Breast epithelium (tissue), 4 donors: ENCODE measurements at places on chromosomes 1 and 21.

DNA sequence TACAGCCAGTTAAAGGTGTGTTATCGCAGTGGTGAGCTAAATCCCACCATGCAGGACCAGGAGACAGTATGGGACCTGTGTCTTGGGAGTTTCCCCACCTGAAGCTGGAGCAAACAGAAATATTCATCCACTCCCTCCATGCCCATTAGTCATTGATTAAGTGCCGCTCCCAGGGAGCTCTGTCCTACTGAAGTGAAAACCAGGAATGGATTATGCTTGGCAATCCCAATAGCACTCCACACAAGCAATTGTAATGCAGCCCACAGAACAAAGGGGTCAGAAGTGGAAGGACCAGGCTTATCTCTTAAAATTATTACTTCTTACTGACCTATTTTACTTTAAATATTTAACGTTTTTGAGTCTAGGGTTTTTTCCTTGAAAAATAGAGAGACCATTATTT lies 1005.4 kb downstream of the ADGRL2 start:
- DNase-seq: no peak

DNA sequence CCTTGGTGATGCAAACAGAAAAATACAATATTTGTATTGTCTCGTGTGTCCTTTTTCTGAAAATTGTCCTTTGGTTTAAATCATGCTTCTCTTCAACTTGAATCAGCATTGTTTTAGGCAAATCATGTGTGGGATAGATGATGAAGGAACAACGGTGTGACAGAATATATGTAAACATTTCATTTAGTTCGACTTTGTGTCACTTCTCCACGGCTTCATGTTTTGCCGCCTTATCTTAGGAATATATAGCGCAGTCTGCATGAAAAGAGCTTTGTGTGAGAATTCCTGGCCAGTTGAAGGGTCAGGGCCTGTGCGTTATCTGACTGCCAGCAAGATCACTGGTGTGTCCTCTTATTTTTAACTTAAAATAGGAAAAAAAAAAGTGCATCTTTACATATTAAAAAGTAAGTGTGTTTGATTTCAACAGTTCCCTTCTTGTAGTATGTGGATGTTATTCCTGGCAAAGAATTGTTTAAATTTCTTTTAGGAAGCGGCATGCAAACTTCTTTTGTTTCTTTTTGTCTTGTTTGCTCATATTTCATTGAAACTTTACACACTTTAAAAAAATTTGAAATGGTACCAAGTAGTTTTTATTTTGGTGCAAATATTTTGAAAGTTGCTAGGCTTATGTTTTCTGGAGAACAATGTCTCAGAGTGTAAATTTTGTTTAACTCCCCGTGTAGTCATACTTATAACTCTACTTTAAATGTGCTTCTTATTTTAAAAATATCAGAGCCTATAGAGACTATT lies 465.2 kb downstream of the USP25 start:
- DNase-seq: no peak

DNA sequence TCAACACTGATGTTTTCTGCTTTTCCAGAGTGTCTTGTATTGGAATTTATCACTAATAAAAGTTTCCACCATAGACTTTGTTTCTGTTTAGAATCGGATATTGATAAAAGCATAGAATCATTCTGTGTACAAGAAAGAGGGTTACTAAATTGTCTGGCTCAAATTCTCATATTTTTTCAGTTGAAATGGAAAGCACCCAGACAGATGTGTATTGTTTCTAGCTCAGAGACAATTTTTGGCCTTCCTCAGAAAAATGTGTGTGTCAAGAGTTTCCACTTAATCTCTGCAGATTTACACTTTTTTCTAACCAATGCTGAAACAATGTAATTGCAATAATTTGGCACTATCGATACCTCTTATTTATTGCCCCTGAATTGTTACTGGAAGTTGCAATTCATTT lies 20.2 kb downstream of the LHX9 start:
- no peak for DNase-seq

- DNase-seq: no peak
Observed at GRCh38 chr21:46662765-46663500, 27.5 kb downstream of the PRMT2 start.

DNA sequence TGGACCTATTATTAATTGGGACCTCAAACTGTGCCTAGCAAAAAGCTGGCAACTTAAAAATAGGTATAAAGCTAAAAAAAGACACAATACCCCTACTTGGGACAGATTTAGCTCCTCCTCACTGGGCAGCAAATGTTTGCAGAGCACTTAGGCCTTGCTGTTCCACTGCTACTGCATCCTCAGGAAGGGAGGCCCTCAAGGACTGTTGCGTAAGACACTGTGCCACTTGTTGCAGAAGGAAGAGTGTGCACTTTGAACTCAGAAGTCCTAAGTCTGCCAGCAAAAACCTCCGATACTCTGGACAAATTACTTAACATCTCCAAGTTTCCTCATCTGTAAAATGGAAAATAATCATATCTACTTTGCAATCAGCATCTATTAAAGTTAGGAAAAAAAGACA lies 322.9 kb downstream of the BARHL2 start:
- no peak for DNase-seq

DNA sequence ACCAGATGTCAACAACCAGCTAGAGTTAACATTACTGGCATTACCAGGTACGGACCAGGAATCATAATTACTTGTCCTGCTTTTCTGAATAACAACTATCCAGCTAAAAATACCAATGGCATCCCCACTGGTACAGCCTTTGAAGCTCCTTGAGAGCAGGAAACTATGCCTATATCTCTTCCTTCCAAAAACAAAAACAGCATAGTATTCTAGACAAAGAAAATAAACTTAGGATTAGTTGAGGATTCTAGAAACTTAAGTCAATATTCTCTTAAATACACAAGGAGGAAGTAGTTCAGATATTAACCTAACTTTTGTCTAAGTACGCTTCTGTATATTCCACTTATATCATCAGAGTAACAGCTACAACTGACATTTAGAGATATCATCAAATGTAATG lies 3.0 kb downstream of the FUBP1 start:
- no peak for DNase-seq

- no peak for DNase-seq
Observed at GRCh38 chr21:18620436-18620835, 216.9 kb upstream of the TMPRSS15 start.

- DNase-seq: no peak
Observed at GRCh38 chr1:86089765-86090164, 66.8 kb downstream of the COL24A1 start.

DNA sequence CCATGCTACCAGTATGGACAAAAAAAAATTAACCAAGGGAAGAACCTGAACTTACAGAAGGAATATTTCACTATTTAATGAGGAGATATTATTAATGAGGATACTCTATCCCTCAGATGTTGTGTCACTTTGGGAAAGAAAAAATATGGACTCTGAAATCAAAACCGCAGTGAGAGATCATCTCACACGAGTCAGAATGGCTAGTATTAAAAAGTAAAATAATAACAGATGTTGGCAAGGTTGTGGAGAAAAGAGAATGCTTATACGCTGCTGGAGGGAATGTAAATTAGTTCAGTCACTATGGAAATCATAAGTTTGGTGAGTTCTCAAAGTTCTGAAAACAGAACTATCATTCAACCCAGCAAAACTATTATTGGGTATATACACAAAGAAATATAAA lies 30.9 kb downstream of the TNFSF4 start:
- no peak for DNase-seq

DNA sequence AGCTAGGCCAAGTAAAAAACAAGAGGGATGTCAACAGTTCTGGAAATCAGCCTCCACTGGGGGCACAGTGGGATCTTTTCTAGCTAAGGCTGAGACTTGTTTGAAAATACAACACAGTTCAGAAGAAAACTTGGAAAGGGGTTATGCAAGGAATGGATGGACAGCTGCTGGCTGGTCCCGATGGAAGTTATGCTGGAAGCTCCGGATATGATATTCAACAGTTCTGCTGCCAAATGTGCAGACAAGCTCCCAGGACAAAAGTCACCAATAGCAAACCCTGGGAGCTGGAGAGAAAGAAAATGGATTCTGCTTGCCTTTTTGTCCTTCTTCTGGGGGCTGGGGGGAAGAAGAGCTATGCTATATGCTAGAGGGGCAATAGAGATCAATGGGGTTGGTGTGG lies 14.3 kb downstream of the LMX1A start:
- no peak for DNase-seq

DNA sequence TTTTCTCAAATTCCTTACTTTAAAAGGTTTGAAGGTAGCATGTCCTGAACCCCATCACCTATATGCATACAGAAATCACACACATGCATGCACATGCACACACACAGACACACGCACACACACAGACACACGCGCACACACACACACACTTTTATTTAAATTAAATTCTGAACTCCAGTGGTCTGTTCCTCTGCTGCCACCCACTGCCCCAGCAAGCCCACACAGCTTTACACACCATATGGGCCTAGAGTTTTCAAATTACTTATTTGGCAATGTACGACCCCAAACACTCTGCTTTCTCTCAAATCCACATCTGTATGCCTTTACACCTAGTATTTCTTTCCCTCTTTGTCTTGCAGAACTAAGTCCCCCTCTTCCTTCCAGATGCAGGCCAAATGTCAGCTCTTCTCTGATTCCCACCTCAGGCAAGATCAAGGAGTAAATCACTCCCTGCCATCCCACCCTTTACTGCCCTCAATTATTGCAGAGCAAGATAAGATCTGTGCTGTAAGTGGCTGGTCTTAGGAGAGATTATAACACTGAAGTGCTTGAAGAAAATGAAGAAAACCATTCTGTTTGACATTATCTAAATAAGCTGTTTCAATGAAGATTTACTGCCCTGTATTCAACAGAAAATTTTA lies 429.9 kb upstream of the CXADR start:
- no peak for DNase-seq

GRCh38 chr1:20660847-20661206 lies 342 bp downstream of the DDOST start:
- no peak for DNase-seq

- DNase-seq: no peak
Observed at GRCh38 chr1:9314111-9314510, 21.4 kb downstream of the SPSB1 start.

DNA sequence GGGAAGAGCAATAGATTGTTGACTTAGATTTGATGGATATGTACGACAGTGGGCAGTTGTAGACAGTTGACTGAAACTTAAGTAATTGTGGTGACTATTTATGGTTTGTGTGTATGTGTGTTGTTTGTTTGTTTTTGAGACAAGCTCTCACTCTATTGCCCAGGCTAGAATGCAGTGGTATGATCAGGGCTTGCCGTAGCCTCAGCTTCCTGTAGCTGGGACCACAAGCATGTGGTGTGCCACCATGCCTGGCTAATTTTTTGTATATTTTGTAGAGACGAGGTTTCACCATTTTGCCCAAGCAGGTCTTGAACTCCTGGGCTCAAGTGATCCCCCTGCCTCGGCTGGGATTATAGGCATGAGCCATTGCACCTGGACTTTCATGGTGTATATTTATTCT lies 9.8 kb downstream of the SDHC start:
- no peak for DNase-seq

DNA sequence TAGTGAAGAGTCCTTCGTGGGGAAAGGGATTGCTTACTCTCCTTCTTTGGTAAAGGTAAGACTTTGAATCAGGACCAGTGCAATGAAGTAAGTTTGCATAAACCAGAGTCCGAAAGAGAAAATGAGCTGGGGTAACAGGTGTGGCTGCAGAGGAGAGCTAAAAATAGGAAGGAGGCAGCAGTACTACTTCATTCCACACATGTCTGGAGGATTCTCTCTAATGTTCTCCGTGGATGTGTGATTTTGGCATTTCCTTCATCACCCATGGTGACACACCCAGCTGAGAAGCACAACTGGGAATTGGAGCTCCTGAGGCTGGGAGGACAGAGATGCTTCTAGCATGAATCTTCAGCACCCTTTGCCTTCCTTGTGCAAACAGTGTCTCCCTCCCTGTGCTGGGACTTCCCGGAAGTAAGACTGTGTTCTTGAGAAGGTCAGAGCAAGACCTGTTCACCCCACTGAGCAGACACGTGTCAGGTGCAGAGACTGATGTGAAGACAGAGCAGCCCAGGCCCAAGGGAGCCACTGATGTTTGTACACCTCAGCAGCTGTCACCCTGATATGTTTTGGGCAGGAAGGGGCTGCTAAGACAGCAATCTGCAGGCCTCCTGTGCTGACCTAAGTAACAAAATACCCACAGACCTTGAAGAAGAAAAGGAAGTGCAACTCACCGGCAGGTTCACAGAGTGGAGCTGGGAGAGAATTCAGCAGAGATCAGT lies 13.3 kb downstream of the FCRL1 start:
- no peak for DNase-seq

DNA sequence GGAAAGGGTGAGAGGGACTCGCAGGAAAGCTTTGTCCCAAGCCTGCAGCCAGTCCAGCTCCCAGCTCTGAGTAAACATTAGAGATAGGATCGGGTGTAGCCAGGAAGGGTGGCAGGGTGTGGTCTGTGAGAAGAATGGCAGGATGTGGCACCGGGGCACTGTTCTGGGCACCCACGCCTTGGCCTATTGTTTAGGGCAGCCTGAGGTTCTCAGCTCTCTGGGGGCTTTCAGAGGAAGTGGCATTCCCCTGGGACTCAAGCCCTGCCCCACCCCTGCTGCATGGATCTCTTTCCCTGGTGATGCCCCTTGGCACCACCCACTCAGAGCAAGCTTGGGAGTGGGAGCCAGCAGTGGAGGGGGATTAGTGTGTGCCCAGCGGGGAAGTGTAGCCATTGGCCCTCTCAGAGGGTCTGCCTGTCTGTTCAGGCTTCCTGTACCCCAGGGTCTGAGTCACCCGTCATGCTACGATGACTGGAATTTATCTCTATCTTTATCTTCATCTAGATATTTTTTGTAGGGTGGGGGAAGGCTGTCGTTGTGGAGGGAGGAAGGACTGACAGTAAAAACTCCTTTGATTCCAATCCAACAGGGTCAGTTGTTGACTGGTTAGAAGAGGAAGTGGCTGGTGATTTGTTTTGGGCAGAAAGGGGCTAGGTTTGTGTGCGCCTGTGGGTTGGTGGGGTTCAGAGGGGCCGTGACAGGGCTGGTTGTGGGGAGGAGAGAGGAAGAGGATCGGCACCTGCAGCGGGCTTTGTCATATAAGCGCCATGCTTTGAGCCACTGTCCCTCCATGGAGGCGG lies 31.6 kb downstream of the SOX13 start:
- no peak for DNase-seq

GRCh38 chr1:29315876-29316275 lies 79.6 kb downstream of the PTPRU start:
- no peak for DNase-seq

DNA sequence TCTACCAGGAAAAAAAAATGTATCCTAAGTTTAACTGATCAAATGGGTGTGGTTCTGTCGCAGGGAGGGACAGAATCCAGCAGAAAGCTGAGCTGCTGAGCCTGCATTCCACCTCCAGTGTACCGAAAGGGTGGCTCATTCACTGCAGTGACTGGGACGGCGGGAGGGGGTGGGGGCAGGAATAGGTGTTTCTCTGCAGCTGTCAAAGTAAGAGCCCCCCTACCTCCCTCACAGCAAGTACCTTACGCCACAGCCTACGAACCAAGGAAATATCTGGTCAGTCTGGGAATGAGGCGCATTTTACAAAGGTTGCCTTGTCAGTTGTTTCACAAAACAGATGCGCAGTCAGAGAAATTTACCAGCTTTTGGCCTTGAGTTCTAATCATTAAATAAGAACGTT lies 1.7 kb downstream of the S100B start:
- no peak for DNase-seq
